Stimulated activated CD4-positive, alpha-beta T cell treated with anti-CD3 and anti-CD28 coated beads, Interleukin-1b, Interleukin-23, amount 100 ng/mL, for 48 hours (primary cell): ENCODE measurements at places on chromosomes 16 and 17.

DNA sequence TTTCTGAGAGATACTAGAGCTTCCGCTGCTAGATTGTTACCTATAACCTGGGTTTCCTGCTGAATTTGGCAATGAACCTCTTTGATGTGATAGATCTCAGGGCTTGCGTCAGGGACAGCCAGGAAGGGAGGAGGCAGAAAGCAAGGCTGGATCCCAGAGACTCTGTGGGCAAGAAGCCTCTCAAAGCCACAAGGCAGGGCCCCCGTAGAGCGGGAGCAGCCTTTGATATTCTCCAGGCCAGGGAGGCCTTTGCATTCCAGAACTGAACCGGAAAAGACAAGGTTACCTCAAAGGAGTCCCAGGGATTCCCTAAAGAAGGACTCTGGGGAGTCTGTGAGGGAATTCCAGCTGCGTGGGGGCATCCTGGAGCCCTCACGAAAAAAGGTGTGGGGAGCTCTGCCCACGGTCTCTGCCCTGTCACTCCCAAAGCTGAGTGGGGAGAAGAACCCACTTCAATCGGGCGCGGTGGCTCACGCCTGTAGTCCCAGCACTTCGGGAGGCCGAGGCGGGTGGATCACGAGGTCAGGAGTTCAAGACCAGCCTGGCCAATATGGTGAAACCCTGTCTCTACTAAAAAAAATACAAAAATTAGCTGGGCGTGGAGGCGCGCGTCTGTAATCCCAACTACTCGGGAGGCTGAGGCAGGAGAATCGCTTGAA is 14.3 kb upstream of the SCIMP start:
- DNase-seq, result no peak

GRCh38 chr16:50842589-50842988 is 100.7 kb downstream of the CYLD start:
- peak; percentile 50 for DNase-seq

DNA sequence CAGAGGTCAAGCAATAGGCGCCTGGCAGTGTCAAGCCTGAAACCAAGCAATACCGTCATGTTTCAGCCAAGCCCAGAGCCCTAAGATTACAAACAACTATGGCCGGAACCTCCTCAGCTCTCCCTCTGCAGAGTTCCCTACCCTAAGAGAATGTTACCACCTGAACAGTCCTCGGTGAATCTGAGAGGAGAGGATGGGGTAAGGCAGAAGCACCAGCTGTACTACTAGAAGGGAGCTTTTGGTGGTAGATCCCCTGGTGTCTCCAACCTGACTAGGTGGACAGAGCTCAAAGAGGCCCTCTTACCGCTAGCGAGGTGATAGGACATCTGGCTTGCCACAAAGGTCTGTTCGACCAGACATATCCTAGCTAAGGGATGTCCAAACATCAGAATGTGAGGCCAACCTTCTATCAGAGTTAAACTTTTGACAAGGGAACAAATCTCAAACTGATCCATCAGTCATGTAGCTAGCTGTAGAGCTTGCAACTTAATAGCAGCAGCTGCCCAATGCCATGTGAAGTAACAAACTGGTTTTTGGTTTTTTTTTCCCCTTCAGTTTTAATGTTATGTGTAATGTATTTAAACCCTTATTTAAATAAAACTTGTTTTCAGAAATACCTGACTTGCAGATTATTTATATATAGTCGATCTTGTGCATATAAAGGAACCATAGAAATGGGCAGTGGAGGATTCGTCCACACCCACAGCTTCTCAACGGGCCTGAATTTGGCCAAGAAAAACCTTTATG is 2.5 kb downstream of the EIF1 start:
- DNase-seq, result no peak

GRCh38 chr17:80413771-80414507 is 1.0 kb upstream of the ENDOV start:
- no peak for DNase-seq

DNA sequence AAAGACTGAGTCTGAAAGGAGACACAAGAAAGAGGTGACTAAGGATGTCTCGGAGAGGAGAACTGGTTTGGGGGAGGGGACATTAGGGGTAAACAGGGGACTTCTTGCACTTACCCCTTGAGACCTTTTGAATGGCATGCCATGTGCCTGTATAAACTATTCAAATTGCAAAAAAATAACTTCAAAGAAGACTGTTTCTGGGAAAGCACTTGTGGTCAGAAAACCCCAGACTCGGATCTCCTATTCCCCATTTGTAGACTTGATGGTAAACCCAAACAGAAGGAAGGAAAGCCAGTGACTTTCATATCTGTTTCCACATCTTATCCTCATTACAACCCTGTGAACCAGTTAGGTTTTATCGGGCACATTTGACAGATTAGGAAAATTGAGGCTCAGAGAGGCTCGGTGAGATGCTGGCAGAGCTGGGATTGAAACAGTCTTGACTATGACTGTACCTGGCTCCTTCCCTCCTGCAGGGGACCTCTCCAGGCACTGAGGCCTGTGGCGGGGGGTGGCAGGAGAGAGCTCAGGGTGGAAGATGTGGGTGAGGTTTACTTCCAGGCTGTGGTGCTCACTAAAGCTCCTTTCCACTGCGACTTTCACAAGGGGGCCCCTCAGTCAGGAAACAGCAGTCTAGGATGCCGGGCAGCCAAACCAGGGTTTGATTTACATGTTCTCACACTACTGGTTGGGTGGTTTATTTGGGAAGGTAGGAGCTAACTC is 30.5 kb upstream of the PLCG2 start:
- no peak for DNase-seq

DNA sequence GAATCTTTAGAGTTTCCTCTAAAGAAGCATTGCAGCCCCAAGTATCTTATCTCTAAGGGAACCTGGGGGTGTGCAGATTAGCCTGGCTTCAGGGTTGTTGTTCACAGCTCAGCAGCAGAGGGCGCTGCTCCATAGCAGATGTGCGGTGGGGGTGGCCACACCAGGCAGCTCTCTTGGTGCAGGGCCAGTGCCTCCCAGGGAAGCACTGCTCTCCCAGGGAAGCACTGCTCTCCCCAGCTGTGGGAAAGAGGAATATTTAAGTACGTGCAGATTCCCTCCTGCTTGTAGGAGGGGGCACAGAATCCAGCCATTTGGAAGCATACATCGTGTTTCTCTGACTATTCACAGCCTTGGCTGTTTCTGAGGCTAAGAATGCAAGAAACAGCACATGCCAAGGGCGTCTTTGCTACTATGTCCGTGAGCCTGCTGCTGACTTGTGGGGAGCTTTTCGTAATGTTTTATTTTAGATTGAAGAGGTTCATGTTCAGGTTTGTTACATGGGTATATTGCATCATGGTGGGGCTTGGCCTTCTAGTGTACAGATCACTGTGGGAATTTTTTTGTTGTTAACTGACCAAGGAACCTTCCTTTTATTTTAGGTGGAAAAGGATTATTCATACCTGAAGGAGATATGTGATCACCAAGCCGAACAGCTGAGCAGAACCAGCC is 217.8 kb downstream of the SPECC1 start:
- DNase-seq, result peak; percentile 80

DNA sequence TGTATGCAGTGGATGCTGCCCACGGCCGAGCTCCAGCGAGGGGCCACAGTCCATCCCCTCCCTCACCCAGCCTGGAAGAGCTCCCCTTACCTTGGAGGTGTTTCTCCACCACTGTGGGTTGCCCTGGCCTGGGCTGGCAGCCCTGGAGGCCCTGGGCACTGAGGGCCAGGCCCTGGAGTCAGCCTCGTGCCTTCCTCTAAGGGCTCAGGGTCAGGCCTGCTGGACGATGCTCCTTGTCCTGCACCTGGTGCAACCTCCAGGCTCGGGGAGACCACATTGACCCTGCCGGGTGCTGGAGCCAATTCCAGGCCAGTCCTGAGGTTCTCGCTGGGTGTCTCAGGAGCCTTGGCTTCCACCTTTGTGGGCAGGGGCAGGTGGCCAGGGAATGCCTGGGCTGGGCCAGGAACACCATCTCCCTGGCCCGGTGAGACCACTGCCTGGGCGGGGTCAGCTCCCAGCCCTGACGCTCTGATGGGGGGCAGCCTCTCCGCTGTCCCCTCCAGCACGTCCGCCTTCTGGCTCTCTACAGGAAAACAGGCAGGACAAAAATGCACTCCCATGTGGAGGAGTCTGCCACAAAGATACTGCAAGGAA is 10.4 kb downstream of the MYLK3 start:
- DNase-seq, result no peak

- DNase-seq, result peak; percentile 35
Measured at GRCh38 chr17:40490289-40490853, 11.1 kb downstream of the TNS4 start.

DNA sequence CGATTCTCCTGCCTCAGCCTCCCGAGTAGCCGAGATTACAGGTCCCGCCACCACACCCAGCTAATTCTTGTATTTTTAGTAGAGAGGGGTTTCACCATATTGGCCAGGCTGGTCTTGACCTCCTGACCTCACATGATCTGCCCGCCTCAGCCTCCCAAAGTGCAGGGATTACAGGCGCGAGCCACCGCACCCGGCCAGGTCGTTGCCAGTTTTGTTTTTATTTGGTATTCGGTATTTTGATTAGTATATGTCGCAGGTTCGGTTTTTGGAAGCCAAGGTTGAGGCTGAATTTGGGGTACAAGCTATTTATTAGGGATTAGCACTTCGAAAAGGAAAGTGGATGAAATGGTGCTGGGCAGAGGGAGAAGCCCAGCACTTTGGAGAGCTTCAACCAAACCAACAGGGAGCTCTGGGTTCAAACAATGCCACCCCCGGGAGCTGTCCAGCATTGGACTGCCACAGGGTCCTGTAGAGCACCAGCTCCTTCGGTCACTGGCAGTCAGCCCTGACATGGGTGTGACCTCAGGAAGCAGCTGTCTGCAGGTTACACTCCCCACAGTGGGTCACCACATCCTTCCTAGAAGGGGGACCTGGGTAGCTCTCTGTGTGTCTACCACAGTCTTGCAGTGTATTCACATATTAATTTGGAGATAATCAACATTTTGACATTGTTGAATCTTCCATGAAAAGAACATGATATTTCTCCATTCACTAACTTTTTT is 1.5 kb upstream of the CLEC10A start:
- DNase-seq, result no peak

DNA sequence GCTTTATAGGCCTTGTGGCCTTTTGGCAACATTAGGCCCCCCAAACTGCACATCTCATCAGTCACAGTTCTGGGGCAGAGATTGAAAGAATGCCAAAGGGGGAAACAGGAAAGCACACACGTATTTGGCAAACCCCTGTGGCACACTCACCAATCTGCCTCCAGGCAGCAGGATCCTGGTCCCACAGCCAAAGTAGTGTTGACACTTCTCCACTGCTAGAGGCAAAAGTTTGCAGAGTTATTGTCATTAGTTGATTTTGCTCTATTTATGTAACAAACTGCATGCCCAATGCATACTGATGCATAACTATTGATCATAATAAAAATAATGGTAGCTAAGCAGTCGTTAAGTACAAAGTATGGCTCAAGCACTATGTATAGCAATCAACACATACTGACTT is 45.1 kb downstream of the CCT6B start:
- DNase-seq, result no peak

GRCh38 chr16:739560-740458 is 988 bp downstream of the CIAO3 start:
- no peak for DNase-seq

GRCh38 chr16:79914961-79915720 is 314.6 kb upstream of the MAF start:
- no peak for DNase-seq

DNA sequence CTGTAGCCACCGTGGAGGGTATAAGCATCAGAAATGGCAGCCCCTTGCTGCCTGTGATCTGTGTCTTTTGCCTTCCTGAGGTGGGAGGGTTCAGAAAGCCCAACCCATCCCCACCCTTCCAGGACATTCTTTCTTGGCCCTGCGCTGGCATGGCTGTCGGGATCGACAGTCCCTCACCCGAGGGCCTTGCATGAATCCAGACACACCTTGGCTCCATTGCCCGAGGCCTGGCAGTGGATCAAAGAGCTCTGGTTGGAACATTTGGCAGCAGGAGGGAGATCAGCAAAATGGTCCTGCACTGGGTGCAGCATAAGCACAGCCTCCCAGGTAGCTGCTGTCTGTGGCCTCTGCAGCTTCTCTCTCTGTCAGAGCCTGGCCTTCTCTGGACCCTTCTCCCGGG is 246.6 kb upstream of the MAF start:
- DNase-seq, result no peak

DNA sequence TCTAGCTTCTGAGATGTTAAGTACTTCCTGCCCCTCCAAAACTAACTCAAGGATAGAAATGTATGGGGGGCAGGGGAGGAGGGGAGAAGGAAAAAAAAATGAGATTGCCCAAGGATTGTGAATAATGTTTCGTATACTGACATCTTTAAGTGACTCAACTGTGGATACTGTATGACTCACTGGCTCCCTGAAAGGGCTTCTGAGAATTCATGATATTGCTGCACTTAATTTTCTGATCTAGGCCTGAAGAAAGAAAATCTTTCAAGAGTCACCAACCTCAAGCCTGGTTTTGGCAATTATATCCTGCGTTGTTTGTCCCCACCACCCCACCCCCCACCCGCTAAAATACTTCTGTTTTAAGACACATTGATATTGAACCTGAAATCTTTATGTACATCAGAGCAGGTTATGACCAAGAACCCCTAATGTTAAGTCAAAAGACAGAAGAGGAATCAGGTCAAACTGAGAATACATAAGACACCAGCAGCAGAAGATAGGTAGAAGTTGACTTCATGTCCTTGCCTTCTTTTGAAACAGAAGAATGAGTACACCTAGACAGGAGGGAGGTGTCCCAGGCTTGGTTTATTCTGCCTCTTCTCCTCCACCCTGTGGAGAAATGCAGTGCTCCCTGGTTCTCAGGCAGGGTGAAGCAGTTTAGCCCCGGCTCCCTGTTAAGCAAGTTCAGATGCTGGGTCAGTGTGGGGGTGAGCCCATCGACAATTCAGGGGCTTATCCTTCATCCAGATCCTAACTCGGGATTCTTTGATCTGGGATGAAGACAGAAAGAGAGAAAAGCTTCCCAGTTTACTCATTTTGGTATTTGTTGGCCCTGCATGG is 3.3 kb upstream of the FBXL20 start:
- DNase-seq, result peak; percentile 40

GRCh38 chr17:58335779-58336455 is 7.3 kb upstream of the TSPOAP1 start:
- peak; percentile 81 for DNase-seq

- no peak for DNase-seq
Measured at GRCh38 chr16:58098207-58099096, 30.7 kb downstream of the CFAP20 start.

DNA sequence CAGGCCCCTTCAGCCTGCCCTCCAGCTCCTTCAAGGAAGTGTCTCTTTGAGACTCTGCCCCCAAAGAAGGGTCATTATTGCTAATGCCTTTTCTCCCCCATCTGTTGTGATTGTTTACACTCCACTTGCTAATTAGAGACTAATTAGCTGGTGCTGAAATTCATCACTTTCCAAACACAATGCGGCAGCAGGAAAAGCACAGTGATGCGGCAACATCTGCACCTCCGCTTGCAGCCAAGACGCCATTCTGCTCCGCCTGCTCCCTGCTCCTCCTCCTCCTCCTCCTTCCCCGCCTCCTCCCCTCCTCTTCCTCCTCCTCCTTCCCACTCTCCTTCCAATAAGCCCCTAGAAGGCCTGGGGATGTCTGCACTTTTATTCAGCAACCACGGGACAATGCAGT is 110.5 kb downstream of the SDK2 start:
- DNase-seq, result no peak

GRCh38 chr16:68072038-68072695 is 13.0 kb upstream of the NFATC3 start:
- DNase-seq, result no peak

- DNase-seq, result no peak
Measured at GRCh38 chr16:84854759-84855158, 35.0 kb downstream of the CRISPLD2 start.
